ENCODE measurements at places on chromosomes 4 and X.

DNA sequence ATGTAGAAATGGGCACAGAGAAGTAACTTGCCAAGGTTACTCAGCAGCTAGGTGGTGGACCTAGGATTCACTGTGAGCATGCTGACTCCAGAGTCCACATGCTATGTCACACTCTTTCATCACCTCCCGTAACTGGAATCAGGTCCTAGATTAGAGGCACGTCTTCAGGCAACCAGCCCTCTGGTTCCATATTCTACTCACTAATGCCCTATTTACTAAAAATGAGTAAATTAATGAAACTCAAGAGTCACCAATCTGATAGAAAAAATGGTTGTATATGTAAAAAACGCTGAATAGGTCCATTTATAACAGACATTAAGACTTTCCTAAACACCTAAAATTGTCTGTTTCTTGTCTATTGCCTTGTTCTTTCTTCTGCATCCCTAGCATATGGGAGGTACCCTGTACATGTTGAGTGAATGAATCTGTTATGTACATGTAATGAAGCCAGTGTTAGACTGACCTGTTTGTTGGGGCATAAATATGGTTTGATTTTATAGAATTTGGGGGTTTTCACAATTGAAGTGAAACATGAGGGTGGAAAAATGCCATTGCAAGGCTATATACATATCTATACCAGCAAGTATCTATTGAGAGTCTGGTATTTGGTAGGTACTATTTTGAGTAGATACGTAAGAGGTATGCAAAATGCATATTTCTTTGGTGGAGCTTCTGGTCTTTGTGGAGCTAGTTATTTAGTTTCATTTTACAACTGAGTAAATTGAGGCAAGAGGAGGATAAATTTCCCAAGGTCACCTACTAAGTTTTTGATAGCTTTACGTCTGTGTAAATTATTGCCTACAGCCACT is 7.5 kb upstream of the RUFY3 start:
- DNase-seq, result no peak

- no peak for DNase-seq
Observed at GRCh38 chrX:2552621-2553201, 51.9 kb upstream of the DHRSX start.

DNA sequence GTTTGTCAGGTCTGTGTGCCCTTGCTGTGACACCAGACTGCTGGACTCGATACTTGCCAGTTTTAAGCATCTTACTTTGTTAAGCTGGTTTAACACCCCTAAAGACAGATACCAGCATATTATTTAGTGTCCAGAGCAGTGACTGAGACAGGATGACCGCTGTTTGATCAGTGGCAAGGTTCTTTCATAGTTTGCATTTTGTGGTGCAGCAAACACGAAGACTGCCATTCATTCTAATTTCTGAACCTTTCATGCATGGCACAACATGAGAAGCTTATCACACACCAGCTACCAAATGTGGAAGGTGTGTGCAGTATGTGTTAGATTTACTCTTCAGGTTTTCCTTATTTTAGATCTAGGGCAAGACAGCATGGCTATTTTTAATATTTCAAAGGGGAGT is 28.2 kb downstream of the JADE1 start:
- no peak for DNase-seq

- DNase-seq, result no peak
Observed at GRCh38 chr4:132195176-132195575, 953.9 kb upstream of the PCDH10 start.

DNA sequence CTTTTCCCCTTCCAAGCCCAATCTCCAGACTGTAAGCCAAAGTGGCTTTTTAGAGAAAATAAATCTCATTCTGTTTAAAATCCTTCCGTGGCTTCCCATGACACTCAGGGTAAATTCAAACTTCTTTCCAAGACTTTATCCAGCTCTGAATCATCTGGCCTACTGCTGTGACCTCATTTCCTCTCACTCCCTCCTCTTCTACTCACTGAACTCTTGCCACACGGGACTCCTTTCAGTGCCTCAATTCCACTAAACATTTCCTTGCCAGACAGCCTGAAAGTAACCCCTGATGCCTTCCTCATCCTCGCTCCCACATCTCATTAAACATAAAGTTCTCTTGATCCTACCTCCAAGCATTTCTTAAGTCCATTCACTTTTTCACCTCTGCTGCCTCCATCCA is 27.8 kb upstream of the RNF128 start:
- no peak for DNase-seq

GRCh38 chr4:43682551-43682950 is 766.1 kb downstream of the KCTD8 start:
- no peak for DNase-seq

DNA sequence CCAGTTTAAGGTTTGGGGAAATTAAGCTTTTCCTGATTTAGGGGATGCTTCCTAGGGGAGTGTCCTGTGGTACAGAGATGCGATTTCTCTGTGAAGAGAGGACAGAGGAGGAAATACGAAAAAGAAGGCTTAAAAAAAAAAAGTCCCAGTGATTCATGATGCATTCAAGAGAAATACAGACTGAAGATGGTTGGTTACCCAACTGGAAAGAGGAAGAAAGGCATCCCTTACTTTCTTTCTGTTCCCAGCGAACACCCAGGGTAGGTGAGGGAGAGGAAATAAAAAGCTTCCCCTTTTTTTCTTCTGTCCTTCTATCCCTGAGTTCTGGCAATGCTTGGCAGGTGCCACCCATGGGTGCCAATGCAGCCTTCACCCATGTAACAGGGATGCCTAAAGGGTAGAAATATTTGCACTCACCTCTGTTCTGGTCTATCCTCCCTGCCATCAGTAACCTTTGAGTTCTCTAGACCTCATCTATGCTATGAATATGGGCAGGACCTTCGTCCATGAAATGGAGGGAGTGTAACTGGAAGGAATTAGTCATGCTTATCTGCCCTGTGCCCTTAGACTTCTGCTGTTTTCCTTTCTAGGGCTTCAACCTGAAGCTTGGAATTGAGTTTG is 230.1 kb upstream of the GALNTL6 start:
- DNase-seq, result no peak

DNA sequence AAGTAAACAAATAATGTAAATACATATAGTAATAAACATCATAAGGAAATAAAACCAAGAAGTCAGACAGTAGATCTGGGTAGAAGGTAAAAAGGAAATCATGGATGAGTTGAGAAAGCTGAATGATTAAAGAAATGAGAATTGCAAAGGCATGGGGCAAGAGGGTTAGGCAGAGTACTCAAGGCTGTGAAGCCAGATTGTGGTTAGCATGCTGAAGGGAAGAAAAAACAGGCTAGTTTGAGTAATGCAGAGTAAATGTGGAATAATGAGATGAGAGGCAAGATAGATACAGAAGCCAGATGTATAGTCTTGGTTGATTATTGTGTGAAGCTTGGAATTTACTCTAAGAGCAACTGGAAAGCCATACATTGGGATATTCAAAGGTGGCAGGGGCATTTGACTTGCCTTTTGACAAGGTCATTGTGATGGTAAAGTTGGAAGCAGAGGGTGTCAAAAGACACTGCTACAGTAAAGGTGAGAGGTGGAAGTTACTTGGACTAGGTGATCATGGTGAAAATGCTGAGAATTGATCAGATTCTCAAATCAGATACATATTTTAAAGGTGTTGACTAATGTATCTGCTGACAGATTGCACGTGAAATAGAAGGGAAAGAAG is 307.0 kb downstream of the FSTL5 start:
- DNase-seq, result no peak

- DNase-seq, result no peak
Observed at GRCh38 chr4:150355858-150356455, 226.0 kb upstream of the MAB21L2 start.

DNA sequence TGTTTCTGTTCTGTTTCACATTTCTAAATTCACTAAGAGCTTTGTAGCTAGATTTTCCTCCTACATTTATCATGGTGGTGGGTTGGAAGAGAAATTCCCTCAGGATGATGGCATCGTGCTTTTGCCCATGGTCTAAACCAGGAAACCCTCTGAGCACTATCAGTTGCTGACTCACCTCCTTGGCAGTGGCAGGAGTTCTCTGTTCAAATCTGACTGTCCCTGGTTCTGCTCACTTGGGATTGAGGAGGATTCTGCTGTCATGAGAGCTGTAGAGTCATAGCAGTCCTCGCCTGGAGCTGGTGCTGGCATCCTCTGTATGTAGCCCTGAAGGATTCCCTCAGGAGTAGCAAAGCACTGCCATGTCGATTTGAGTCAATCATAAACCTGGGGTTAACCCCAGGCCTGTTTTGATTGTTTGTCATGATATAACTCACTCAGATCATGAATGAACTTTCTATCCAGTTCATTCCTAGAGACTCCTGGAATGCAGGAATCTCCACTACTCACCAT is 9.4 kb downstream of the TEX13A start:
- no peak for DNase-seq

GRCh38 chr4:79661196-79661595 is 253.2 kb upstream of the GK2 start:
- no peak for DNase-seq

Measured in stimulated activated CD8-positive, alpha-beta memory T cell treated with anti-CD3 and anti-CD28 coated beads, Interleukin-4, amount 100 ng/mL, for 1 hour (primary cell).